Neural progenitor cell (in vitro differentiated cells): ENCODE measurements at places on chromosomes 16 and 17.

- no peak for DNase-seq
Measured at GRCh38 chr16:72188541-72188940, 16.6 kb upstream of the PMFBP1 start.

GRCh38 chr16:69105501-69106361, at the start of gene HAS3:
HAS3 (plus strand) TSS chr16:69105653; CDS start chr16:69109396, 3,743 bp downstream.
- DNase-seq = peak; percentile 91

- DNase-seq = no peak
Measured at GRCh38 chr16:52578829-52579498, 32.0 kb upstream of the TOX3 start.

- peak; percentile 63 for DNase-seq
Measured at GRCh38 chr17:79915850-79916430, 76.7 kb upstream of the CBX4 start.

DNA sequence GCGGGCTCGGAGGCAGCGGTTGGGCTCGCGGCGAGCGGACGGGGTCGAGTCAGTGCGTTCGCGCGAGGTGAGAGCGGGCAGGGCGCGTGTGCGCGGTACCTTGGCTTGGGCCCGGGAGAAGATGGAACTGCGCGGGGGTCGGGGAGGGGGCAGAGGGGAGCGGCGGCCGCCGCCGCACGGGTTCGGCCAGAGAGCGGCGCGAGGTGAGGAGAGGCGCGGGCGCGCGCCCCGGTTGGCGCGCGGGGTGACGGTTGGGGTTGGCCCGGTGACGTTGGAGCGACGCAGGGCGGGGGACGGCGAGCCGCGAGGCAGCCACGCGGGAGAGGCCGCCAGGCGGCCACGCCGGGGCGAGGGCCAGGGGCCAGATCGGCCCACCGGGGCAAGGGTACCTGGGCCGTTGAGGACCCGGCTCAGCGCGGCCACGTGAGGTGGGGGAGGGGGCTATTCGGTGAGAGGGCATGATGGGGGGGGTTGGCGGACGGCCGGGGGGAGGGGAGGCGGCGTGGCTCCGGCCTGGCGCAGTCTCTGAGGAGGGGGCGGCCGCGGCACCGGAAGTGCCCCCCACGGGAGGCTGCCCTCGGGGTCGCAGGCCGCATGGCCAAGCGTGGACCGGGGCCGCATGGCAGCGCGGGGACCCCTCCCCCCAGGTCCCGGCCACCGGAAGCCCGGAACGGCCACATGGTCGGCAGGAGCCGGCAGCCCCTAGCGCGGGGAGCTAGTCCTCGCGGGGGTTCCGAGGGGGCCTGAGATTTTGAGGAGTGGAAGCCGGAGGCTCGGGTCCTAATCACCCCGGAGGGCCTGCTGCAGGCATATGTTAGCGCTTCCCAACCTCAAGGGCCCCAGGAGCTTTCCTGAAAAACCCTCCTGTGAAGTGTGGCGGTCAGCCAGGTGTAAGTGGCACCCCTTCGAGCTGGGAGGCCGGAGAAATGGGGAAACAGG, 527 bp downstream of the EIF5A start:
- peak; percentile 55 for DNase-seq

GRCh38 chr16:26951950-26952349, 114.8 kb upstream of the C16orf82 start:
- peak; percentile 40 for DNase-seq

GRCh38 chr16:71201054-71201453, 29.5 kb downstream of the HYDIN start:
- no peak for DNase-seq

DNA sequence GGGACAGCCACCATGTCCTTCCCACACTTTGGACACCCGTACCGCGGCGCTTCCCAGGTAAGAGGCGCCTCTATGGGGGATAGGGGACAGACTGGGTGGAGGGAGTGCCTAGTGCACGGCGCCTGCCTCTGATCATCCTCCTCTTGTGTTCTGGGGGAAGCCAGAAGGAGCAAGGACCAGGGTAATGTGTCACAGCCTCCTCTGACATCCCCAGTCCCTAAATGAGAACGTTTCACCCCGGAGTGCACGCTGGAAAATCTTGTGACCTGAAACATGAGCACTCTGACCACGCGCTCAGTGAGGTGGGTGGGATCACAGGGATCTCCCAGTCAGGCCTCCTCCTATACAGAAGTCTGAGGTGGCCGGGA, 1.1 kb downstream of the IRX6 start:
- DNase-seq = peak; percentile 42

DNA sequence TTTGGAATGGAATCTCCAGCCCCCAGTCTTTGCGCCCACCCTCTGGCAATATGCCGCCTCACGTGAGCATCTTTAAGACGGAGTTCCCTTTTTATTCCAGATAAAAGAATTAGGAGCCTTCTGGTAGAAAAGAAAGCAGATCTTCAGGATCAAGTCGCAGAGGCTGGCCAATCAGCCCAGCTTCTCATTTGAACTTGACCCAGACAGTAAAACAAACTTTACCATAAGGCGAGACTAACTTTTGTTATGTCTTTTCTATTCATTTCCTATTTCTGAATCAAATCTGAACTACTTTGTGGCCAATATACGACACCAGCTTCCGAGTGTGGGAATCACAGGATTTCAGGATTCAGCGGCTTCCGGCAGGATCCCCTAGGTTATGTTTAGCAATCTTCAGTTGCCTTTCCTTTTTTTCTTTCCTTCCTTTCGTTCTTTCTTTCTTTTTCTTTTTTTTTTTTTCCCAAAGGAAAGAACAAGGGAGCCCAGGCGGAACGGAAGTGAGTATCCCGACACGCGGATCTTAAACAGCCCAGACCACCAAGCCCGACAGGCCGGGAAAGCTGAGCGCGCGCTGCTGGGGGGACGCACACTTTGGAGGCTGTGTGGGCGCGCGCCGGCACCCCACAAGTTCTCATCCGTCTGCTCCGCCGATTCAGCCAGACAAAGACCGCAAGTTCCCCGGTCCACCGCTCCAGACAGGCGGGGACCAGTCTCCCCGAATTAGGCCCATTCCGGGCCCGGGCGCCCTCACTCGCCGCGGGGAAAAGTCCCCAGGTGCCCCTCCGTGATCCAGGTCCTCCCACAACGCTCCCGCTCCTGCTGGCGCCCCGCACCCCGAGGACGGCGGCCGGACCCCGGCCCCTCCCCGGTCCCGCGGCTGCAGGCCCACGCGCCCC, 633 bp downstream of the TBC1D16 start:
- DNase-seq = peak; percentile 63

GRCh38 chr16:5575646-5576245, 478.2 kb upstream of the EEF2KMT start:
- DNase-seq = no peak

GRCh38 chr17:40621019-40621418, 26.6 kb downstream of the SMARCE1 start:
- no peak for DNase-seq

DNA sequence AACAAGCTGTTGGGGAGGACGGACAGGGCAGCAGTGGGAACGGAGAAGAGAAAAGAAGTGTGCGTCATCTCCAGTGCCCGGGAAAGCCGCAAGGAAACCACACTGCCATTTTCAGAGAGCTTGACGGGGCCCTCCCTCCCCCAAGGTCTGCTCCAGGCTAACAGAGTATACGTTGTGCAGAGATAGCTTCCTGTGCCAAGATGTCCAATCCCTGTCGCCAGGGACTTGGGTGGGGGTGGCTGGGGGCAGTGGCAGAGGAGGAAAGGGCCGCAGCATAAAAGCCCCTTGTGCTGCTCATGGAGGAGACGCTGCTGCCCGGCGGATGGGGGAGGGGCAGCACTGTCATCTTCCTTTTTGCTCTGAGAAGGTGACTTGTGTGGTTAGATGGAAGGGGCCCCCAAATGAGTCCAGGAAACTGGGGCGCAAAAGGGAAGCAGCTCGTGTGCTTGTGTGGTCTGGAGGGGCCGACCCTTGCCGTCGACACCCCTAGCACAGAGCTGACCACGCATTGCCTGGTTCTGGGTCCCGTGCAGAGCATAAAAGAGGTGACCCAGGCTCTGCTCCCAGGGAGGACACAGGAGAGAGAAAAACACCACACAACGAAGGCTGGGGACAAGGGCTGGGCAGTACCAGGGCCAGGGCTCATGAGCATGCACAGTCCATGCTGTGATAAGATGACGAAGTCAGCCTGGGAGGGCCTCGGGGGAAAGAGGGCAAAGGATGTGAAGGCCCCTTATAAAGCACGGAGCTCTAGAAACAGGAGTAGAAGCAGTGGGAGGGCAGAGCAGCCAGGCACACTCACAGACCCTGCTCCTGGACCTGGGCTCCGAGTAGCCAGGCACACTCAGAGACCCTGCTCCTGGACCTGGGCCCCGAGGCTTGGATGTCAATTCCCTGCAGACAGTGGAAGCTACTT, 372.7 kb downstream of the SLC39A11 start:
- no peak for DNase-seq

GRCh38 chr16:11506741-11507305, 79.9 kb downstream of the LITAF start:
- DNase-seq = no peak

DNA sequence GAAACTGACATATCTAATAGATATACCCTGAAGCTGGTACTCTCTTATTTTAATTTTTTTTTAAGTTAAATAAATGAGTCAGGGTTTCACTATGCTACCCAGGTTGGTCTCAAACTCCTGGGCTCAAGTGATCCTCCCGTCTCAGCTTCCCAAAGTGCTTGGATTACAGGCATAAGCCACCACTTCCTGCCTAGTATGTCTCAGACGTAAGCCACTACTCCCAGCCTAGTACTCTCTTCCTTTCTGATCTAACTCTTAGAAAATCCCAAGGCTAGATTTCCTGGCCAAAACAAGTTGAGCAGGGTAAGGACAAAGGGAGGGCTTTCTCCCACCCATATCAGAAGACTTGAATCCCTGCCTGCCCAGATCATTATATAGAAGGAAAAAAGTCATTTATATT, 33.7 kb downstream of the HOXB1 start:
- DNase-seq = no peak

DNA sequence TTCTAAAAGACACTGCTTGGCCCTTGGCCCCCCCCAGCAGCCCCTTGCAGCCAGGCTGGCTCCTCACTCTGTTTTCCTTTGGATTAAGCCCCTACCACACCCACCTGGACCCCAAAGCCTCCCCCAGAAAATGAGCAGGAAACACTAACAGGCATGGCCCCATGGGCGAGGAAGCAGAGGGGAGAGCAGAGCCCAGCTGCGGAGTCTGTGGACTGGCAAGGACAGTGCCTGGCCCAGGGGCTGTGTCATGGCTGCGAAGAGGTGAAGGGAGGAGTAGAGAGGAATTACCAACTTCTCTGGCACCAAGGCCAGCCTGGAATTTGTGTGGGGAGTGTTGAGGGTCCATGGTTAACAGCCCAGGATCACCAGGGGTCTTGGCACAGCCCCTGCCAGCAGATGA, 47.4 kb downstream of the MRC2 start:
- no peak for DNase-seq

- peak; percentile 79 for DNase-seq
Measured at GRCh38 chr17:41734139-41734948, at the start of gene HAP1. HAP1 (minus strand) TSS chr17:41734643; CDS start chr17:41734634, 9 bp downstream.

DNA sequence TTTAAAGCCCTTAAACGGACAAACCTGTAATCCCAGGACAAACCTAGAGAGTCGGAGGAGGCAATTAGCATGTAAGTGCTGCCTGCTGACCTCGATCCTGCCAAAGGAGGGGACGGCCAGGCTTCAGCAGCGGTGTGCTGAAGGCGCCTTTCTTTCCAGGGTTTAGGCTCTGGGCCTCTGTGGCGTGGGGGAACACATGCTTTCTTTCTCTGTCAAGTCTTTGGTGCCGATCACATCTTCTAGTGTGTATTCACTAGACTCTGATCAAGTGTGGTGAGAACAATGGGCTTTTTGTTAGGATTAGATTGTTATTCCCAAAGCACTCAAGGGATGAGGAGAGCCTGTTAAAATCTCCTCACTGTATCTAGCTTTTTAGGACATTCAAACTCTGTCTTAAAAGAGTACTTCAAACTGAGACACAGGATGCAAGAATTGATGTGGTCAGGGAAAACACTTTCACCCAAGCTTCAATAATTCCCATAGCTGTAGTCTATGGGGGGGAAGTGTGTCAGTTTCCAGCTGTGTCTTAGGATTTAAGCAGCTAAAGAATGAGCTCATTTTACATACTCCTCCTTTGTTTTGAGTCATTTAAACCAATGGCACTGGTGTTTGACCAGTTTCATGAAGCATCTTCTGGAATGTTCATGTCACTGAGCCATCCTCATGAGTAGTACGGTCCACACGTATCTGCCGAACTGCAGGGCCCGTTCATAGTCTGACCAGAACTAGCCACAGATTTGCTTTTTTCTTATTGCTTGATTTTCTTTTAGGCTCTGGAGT, 51.2 kb downstream of the RPA1 start:
- DNase-seq = peak; percentile 81

GRCh38 chr17:74457146-74457819, 9.2 kb upstream of the CD300A start:
- DNase-seq = peak; percentile 89

- DNase-seq = peak; percentile 28
Measured at GRCh38 chr17:40697297-40697696, 6.3 kb downstream of the KRT24 start.

- no peak for DNase-seq
Measured at GRCh38 chr17:55986817-55987216, 166.5 kb upstream of the ANKFN1 start.

GRCh38 chr17:78595135-78595810, 18.1 kb upstream of the DNAH17 start:
- DNase-seq = no peak

GRCh38 chr17:15233022-15233805, 31.9 kb downstream of the PMP22 start:
- DNase-seq = peak; percentile 10

GRCh38 chr17:68384471-68384870, 72.8 kb downstream of the WIPI1 start:
- no peak for DNase-seq

GRCh38 chr17:27430882-27431491, 25.3 kb upstream of the KSR1 start:
- DNase-seq = peak; percentile 20

GRCh38 chr17:50728881-50729765, 9.7 kb downstream of the LUC7L3 start:
- no peak for DNase-seq

DNA sequence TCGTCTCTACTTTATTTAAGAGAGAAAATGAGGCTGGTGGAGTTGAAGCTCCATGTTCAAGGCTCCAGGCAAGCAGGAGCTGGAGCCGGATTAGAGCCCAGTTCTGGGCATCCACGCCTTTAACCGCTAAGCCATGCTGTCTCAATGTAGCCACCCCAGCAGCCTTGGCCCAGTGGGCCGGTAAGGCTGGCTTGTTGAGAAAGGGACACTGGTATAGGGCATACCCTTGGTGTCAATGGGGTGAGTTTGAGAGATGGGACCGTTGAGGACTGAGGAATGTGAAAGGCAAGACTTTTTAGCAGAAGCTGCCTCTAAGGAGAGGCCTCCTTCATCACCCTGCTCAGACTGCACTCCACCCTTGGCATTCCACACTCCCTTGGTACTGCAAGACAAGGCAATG, 147.4 kb downstream of the CYLD start:
- DNase-seq = no peak
